ENCODE measurements at places on chromosomes 11 and 22.

DNA sequence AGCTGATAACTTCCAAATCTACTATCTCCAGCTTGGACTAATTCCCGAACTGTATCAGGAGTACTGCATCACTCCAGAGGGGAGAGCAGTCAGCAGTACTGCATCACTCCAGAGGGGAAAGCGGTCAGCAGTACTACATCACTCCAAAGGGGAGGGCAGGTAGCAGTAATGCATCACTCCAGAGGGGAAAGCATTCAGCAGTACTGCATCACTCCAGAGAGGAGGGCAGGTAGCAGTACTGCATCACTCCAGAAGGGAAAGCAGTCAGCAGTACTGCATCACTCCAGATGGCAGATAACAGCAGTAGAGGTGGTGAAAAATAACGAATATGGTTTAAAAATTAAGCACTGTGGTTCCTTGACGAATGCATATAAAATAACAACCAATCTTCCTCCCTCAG, 8.4 kb downstream of the CWC15 start:
- DNase-seq, result no peak

- DNase-seq, result no peak
Measured at GRCh38 chr11:128551611-128552335, 35.6 kb downstream of the ETS1 start.

GRCh38 chr22:47013861-47014635, 251.6 kb downstream of the TBC1D22A start:
- DNase-seq, result no peak

GRCh38 chr11:65644837-65645236, 6.9 kb downstream of the SIPA1 start:
- DNase-seq, result no peak

GRCh38 chr22:32868946-32869345, 67.4 kb downstream of the TIMP3 start:
- DNase-seq, result no peak

GRCh38 chr11:58730507-58731089, 1.1 kb downstream of the GLYAT start:
- no peak for DNase-seq

DNA sequence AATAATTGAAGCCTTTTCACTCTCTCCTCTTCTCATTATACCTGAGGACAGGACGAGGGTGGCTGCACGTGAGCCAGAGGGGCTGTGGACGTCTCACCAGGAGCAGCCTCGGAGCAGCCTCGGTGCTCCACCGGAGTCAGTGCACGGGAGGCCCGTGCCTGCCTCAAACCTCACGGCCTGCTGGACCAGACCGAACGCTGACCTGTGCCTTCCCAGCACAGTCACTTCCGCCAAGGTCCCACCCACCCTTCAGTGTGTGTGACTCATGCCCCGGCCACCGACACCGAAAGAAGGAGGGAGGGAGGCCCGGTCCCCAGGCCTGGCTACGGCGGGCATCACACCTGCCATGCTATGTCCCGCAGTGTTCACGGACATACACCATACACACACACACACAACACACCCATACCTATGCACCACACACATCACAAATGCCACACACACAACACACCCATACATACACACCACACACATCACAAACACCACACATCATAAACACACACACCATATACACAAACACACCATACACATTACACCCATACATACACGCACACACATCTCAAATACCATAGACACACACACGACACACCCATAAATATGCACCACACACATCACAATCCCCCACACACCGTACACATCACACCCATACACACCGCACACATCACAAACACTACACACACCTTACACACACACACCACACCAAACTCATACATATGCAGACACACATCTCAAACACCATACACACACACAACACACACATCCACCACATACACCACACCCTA, 1506.5 kb downstream of the TBC1D22A start:
- no peak for DNase-seq

DNA sequence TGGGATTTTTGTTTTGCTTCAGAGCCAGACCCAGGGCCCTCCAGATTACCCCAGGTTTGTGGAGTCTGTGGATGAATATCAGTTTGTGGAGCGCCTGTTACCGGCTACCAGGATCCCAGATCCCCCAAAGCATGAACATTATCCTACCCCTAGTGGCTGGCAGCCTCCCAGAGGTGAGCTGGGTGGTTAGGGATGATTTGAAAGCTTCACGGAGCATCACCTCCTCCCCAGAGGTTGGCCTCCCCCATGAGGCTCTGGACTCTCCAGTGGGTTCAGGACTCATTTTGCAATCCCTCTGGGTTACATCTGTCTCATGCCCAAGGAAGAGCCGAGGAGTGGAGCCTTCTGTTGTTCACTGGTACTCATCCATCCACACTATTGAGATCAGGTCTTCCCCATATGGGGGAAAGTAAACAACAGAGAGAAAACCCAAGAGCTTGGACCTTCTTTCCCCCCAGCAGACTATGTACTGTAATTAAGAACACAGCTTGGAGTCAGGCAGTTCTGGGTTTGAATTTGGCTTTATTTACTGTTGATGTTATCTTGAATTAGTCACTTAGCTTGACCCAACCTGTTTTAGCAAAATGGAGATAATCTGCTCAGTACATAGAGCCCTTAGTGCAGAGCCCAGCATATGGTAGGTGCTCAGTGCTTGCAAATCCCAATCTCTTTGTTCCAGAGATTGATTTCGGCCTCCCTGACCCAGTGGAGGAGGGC, 2.5 kb downstream of the MRPL49 start:
- DNase-seq, result no peak

DNA sequence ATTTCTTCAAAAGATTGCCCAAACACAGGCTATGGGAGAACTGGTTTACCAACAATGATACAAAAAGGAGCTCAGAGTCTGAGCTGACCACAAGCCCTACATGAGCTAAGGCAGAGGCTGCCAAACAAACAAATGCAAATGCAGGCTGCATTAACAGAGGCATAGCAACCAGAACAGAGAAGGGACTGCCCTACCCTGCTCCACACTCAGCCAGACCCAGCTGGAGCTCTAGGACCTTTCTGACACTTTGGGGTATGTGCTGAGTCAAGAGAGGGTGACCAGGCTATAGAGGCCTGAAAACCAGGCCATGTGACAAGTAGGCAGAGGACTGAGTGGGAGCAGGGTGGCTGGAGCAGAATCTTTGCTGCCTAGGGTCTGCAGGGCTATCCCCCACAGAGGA, 17.8 kb upstream of the P2RY2 start:
- no peak for DNase-seq

GRCh38 chr11:91265946-91266345, 958.7 kb upstream of the FAT3 start:
- DNase-seq, result no peak

- DNase-seq, result peak; percentile 89
Measured at GRCh38 chr22:17785185-17786184, 11.2 kb upstream of the BID start.

DNA sequence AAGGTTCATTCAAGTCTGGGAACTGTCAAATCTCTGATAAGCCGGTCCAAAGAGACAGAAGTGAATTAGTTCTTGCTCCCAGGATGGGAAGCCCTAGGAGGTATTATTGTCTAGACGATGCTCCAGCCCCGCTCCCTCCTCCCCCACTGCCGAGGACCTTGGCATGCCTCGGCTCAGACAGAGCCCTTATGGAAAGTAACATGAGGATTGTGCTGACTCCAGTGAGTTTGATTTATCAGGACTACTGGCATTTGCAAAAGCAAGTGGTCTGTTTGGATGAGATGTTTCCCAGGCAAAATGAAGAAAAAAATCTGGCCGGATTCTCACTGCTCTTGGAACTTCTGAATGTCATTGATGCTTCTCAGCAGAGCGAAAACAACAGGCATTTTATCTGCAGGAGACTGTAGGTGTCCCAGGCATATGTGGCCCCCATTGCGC, 341.0 kb downstream of the ETS1 start:
- DNase-seq, result no peak

DNA sequence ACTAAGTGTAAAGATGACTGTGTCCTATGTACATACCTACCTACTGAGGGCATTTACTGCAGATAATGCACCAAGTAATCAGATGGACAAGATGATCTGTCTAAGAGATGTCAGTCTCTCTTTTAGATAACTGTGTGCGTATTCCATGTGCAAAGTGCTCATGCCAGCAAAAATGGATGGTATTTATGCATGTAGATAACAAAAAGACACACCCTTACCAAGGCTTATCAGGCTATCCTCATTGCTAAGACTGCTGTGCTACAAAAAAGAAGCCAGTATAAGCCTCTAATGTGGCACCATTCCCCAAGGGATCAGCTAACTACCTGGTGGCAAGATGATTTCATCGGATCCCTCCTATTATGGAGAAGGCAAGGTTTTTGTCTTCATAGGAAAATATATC, 34.3 kb upstream of the CD44 start:
- no peak for DNase-seq

DNA sequence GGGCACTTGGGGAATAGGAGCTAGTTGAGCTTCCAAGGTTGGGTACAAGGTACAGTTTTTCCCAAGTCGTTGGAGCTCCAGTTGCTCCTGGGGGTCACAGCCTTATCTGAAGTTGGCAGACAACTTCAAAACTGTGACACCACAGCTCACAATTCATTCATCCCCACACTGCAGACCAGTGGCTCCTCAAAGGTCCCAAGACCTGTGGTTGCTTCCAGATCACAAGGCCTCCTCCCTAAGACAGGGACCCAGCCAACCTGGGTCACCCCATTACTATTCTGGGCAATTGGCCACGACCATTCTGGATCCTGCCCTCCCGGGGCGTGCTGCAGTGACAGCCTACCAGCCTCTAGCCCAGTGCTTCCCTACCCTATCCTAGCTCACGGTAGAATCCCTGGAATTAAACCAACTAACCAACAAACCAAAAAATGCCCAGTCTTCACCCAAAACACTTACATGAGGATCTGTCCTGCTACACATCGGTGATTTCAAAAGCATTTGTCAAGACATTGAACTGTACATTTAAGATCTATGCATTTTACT, 862 bp upstream of the PDXP start:
- no peak for DNase-seq

DNA sequence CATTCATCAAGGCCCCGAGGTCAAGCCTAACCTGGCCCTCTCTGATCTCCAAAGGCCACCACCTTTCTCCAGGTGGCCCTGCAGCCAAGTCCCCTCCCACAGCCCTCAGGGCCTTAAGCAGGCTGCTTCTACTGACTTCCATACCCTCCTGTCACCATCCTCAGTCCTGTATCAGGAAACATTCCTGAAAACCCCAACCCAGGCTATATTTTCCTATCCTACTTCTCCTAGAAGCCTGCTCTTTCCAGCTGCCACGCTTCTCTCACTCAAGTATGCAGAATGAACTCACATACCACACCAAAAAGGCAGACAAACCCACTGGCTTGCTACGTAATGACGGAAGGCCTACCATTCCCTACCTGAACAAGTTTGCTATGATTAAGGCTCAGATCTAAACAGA, 23.6 kb downstream of the MORC2 start:
- DNase-seq, result no peak

DNA sequence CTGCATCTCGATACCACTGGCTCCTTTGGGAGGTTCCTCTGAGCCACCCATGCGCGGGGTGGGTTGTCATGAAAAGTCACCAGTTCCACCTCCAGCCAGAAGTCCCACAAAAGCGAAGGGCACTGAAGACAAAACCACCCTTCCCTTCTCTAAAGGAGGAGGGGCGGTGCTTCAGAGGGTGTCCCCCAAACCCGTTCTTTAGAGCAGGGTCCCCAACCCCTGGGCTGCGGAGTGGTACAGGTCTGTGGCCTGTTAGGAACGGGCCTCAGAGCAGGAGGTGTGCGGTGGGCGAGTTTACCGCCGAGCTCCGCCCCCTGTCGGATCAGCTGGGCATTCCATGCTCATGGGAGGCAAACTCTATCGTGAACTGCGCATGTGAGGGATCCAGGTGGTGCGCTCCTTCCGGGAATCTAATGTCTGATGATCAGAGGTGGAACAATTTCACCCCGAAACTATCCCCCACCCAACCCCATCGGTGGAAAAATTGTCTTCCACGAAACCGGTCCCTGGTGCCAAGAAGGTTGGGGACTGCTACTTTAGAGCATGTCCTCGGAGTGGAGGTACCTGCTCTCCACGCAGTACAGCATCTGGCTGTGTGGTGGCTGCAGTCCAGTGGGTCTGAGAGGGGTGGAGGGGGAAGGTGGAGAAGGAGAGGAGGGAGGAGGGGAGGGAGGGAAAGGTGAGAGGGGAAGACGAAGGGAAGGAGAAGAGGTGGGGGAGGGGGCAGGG, 72.9 kb upstream of the SEPTIN5 start:
- no peak for DNase-seq

DNA sequence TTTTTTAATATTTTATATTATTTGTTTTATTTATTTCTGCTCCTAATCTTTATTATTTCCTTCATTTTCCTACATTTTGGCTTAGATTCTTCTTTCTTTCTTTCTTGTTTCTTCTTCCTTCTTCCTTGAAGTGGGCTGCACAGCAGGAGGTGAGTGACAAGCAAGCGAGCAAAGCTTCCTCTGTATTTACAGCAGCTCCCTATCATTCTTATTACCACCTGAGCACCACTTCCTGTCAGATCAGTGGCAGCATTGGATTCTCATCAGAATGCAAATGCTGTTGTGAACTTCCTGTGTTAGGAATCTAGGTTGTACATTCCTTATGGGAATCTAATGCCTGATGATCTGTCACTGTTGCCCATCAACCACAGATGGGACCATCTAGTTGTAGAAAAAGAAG, 784.9 kb upstream of the LUZP2 start:
- DNase-seq, result no peak

GRCh38 chr11:76266286-76267100, 60.2 kb upstream of the WNT11 start:
- peak; percentile 56 for DNase-seq

DNA sequence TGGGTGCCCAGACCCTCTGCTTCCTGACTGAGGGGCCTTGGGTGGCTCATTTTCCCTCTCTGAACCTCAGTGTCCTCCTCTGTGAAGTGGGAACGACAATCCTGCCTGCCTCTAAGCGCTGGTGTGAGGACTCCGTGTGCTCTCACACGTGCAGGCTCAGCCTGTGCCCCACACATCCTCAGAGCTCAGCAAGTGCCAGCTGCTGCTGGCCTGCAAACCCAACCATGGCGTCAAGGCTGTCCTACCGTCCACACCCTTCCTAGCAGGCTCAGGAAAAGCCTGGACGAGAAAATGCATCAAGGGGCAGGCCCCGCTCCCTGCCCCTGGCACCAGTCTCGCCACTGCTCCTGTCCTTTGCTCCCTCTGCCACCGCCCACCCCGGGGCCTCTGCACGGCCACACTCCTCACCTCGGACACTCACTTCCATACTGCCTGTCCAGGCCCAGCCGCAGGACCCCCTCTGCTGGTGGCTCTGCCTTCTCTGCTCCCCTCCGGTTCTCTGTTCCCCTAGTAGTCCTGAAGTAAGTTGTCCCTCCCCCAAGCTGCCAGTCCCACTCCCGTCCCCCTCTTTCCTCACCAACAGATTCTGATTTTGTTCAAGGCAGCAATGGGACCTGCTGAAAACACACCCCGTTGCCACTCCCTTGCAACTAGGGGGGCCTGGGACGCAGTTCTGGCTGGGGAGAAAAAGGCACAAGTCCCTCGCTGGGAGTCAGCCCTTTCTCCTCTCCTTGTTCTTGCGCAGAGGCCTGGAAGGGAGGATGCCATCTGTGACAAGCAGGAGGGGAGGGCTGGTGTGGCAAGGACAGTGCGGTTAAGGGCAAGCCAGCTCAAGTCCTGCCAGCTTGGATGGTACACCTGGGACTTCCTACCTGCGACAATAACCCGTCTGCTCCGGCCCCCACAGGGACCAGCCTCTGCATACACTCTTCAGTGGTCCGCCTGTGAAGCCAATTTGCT, 62.2 kb downstream of the ARFGAP3 start:
- DNase-seq, result no peak
